SHP77 treated with DMSO at 0.1 percent for 48 hours (cell line): ENCODE measurements at places on chromosomes 3 and 15.

GRCh38 chr3:44899683-44900367, 25.4 kb downstream of the TGM4 start:
- DNase-seq = no peak

DNA sequence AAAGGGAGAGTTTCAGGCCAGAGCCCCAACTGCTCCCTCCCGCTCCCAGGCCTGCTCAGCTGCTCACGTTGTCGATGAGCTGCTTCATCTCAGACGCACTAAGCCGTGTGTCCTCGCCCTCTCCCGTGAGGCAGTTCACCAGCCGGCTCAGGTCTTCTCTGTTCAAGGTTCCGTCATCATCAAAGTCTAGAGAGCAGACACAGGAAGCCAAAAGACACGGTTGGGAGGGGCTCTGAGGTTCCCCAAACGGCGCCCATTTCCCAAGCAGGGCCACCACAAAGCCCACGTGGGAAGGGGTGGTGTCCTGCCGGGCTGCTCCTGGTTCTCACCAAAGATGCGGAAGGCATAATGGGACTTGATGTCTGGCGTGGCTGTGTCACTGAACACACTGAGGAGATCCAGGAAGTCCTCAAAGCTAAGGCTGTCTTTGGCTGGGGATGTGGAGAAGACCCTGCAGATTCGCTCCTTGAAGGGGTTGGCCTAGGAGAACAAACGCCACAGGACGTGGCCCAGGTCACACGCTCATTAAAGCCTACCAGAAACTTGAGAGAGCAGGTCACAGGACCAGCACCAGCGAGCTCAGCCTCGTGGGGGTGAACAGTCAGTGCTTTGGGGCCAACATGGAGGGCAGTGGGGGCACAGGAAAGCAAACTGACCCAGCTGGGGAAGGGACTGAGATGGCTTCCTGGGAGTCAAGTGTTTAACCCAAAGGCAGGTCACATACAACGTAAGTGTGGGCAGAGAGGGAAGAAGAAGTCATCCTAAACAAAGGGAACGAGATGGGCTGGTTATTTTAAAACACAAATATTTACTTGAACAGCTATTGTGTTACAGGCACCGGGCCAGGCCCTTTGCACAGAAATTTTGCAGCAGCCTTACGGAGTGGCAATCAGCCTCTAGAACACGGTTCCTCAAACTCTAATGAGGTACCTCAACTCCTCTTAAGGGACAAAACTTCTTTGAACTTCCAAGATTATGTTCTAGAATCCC, 2.4 kb downstream of the CIB1 start:
- DNase-seq = no peak

GRCh38 chr3:177481329-177481728, 284.0 kb upstream of the TBL1XR1 start:
- no peak for DNase-seq

DNA sequence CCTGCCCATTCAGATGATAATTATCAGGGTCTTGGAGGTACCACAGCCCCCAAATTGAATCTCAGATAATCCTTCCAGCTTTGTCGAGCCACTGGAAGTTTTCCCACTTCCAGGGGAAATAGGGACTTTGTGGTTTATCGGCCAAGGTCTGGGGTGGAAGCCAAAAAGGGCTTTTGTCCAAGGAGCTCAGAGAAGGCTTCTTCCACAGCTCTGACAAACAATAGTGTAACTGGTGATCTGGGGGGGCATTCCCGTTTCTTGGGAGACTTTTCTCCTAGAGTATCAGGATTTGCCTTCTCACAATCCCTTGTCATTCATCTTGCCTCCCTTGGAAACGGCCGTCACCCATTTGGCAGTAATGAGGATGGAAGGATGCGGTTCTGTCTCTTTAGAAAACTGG, 18.4 kb downstream of the SRGAP3 start:
- no peak for DNase-seq

GRCh38 chr15:95196176-95196915, 965.0 kb downstream of the MCTP2 start:
- DNase-seq = no peak

GRCh38 chr3:9074079-9074478, 110.8 kb upstream of the RAD18 start:
- DNase-seq = no peak

DNA sequence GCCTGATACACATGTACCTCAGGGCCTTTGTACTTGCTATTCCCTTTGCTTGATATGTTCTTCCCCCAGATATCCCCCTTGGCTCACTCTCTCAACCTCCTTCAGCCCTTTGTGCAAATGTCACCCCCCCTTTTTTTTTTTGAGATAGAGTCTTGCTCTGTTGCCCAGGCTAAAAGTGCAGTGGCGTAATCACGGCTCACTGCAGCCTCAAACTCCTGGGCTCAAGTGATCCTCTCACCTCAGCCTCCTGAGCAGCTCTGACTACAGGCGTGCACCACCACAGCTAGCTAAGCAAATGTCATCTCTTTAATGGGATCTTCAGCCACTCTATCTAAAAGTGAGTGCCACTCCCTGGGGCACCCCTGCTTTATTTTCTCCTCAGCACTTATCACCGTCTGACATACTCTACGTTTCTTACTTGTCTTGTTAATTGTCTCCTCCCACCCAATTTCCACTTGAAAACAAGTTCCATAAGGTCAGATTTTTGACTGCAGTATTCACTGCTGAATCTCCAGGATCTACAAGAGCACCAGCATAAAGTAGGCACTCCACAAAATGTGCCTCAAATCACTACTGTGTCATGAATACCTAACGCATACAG, 14.6 kb downstream of the IP6K2 start:
- DNase-seq = no peak

DNA sequence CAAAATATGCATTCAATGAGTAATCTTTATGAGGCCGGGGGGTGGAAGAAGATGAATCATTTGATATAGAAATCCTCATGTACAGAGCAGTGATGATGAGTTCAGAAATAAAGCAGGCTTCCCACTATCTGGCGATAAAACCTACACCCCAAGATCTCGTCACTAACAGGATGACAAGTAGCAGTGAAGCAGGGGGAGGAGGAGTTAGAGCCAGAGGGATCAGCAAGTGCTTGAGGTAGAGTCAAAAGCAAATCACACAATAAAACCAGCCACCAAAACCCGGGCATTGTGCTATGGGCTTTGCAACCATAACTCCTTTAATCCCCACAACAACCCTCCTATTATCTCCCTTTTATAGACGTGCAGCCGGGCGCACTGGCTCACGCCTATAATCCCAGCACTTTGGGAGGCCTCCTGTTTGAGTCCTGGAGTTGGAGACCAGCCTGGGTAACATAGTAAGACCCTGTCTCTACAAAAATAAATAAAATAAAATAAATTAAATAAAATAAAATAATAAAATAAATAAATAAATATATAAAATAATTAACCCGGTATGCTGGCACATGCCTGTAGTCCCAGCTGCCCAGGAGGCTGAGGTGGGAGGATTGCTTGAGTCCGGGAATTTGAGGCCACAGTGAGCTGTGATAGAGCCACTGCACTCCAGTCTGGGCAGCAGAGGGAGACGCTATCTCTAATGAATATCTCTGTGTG, 53.0 kb downstream of the STARD5 start:
- DNase-seq = no peak

DNA sequence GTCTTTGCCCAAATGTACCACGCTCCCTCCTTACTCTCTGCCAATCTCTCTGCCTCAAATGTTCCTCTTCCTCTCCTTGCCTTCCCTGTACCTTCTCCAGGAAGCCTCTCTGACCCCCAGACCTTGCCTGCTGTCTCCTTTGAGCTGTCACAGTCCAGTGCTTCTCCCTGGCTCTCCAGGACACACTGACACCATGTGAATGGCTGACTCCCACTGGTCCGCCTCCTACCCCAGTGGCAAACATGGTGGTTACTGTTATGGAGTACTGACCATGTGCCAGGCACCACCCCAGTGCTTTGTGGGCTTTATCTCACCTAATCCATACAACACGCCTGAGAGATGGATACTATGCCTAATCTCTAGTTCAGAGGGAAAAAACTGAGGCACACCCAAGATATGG, 141.9 kb downstream of the TPRA1 start:
- DNase-seq = no peak

GRCh38 chr15:84736375-84736774, 12.0 kb upstream of the ZNF592 start:
- DNase-seq = no peak

DNA sequence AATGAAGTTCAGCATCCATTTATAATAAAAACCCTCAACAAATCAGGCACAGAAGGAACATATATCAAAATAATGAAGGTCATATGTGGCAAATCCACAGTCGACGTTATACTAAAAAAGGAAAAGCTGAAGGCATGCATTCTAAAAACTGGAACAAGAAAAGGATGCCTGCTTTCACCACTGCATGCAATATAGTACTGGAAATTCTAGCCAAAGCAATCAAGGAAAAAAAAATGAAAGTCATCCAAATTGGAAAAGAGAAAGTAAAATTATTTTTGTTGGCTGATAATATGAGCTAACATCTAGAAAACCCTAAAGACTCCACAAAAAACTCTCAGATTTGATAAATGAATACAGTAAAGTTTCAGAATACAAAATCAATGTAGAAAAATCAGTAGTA, 1123.2 kb downstream of the TBL1XR1 start:
- no peak for DNase-seq

- DNase-seq = no peak
Observed at GRCh38 chr3:35383719-35384555, 255.4 kb upstream of the ARPP21 start.

DNA sequence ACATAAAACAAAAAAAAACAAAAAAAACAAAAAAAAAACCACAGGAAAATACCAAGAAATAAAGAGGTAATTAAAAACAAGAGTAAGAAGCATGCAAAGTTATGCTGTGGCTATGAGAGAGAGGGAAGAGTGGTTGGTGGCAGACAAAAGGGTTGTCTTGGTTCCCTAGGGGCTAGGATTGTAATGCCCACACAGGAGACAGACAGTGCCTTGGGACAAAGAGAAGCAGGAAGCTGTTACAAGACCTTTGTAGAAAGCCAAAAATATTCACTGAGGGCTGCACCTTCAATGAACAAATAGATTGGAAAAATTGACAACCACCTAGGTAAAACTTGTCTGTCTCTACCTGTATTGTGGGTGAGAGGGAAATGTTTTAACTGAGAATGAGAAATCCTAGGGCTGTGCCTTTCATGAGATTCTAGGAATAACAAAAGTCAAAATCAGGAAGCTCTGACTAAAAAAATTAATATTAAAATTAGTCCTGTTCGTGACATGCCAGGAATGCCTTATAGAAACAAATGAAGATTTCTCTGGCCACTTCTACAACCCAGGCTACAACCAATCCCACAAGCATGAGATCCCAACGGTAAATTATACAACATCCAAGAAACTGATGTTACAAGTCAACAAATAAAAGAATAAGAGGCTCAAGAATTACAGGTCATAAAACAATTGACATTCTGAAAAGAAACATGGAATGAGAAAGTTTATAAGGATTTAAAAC, 45.0 kb upstream of the PRICKLE2 start:
- DNase-seq = no peak

- DNase-seq = no peak
Observed at GRCh38 chr3:194472290-194472920, 14.4 kb downstream of the ATP13A3 start.

GRCh38 chr3:174191380-174191779, 667.8 kb upstream of the NAALADL2 start:
- no peak for DNase-seq

- DNase-seq = no peak
Observed at GRCh38 chr15:91867581-91868026, 14.1 kb downstream of the SLCO3A1 start.

DNA sequence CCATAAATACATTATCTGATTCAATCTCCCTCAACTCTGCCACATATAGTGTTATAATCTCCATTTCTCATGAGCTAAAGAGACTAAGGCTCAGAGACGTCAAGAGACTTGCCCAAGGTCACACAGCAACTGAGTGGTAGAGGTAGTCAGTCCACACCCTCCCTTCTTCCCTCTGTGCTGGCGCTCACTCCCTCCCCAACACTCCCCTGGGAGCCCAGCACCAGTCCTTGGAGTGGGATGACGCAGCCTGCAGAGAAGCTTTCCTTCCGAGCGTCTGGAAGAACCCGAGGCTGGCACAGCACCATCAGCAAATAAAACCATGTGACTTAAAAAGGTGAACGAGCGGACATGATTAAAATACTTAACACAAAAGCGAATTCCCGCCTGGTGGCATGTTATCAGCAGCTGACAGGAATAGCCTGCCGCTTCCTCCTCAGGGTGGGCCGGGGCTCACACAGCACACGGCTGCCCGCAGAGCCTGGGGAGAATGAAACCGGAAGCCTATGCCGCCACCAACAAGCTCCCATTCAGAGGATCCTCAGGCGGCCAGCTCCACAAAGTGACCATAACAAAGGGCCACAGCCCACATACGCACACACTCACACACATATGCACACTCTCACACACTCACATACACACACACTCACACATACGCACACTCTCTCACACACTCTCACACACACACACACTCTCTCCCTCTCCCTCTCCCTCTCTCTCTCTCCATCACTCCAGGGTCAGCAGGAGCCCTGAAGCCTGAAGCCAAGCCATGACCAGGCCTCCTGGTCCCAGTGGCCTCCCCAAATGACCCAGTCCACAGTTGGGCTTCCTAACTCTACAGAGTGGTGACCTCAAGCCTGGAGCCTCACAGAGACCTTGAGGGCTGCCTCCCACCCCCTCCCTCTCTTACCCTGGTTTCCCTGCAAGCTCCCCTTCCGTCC, 120.5 kb downstream of the XXYLT1 start:
- DNase-seq = no peak

- DNase-seq = no peak
Observed at GRCh38 chr15:73056460-73056859, 4.2 kb downstream of the NEO1 start.

DNA sequence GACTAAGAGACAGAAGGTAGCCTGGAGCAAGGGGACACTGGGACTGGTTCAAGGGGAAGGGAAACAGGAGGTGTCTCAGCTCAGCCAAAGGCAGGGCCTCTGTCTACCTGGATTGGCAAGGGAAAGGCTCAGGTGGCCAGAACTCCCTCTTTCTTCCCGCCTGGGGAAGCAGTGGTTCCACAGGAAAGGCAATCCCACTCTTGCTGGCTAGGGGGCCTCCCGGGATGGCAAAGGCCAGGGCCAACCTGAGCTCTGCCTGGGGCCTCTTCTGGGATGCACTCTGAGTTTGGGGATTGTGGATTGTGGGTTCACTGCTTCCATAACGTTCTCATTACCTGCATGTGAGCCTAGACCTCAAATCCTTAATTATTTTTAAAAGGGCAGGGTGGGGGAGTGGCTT, 13.0 kb upstream of the PARP6 start:
- DNase-seq = no peak

GRCh38 chr3:54180921-54181320, 58.6 kb downstream of the CACNA2D3 start:
- DNase-seq = no peak

GRCh38 chr3:156233876-156234275, 113.5 kb downstream of the KCNAB1 start:
- no peak for DNase-seq

GRCh38 chr3:128603811-128604775, 46.5 kb downstream of the RPN1 start:
- no peak for DNase-seq
